Stimulated activated CD8-positive, alpha-beta memory T cell treated with anti-CD3 and anti-CD28 coated beads, Interleukin-2, amount 100 ng/mL, for 48 hours (primary cell): ENCODE measurements at places on chromosomes 11 and 22.

DNA sequence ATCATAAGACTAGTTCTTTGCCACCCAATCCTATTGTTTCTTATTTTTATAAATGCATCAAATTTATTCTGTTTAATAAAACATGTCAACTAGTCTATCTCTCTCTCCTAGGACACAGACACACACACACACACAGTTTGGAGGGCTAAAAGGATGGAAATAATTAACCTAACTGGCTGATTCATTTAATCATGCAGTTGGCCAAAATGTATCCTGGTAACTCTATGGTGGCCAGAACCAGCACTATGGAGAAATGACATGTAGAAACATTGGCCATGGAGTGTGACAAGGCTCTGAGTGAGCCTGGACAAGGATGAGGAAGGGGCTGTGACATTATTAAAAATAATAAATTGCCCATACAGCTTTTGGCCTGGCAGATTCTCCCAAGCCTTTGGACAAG is 64.1 kb downstream of the CLPB start:
- no peak for DNase-seq

DNA sequence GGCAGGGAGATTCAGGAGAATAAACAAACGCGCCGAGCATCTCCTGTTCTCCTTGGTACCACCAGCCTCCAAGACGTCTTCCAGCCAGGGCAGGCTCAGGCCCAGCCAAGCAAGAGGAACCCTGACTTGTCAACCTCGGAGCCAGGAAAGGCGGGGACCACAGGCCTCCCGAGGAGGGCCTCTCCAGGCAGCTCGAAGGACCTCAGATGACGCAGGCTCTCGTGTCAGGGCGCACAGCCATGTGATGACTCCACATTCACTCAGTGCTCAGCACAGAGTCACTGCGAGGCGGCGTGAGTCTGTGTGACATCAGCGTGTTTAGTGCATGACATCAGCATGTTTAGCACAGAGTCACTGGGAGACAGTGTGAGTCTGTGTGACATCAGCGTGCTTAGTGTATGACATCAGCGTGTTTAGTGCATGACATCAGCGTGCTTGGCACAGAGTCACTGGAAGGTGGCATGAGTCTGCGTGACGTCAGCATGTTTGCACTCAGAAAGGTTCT is 241.4 kb downstream of the BRD1 start:
- DNase-seq: no peak

GRCh38 chr11:120236169-120237107 is 3.5 kb upstream of the POU2F3 start:
- DNase-seq: no peak

DNA sequence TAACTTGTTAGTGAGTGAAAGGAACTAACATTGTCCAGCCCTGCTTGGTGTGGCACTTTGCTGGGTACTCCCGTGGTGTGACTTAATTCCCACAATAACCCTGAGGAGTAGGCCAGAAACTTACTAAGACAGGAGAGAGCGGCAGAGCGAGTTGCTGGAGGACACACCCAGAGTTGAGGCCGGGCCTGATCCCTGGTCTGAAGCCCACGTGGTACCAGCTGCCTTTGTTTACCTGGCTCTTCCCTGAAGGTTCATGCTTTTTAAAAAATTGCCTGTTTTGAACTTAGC is 594 bp downstream of the MPST start:
- DNase-seq: no peak
